ENCODE measurements at places on chromosomes 2 and 18. TPM values are rescaled to one million over a fixed set of nuclear protein-coding genes. Genes with fewer than 3 reads are reported as not detected.

ANO7 gene
- total RNA-seq: 0.63 TPM

SLC39A6 gene
- 80.1 TPM for total RNA-seq

ANKRD53 gene
- 1.7 TPM for total RNA-seq

REEP1 gene
- total RNA-seq: not detected

SUMO1 gene
- total RNA-seq: 82.4 TPM

PARD3B gene
- total RNA-seq: 17.0 TPM

ALPP gene
- not detected for total RNA-seq

AGAP1 gene
- 8.1 TPM for total RNA-seq

IGFBP5 gene
- total RNA-seq: 213 TPM

HOXD12 gene
- not detected for total RNA-seq

LBH gene
- total RNA-seq: 50.3 TPM

ACKR3 gene
- total RNA-seq: 3.2 TPM

NEB gene
- under 0.01 TPM for total RNA-seq

CHST9 gene
- not detected for total RNA-seq

NEU4 gene
- 0.17 TPM for total RNA-seq

OXER1 gene
- under 0.01 TPM for total RNA-seq

GPBAR1 gene
- not detected for total RNA-seq

MPV17 gene
- 73.6 TPM for total RNA-seq

LIPG gene
- 0.17 TPM for total RNA-seq

CTAGE1 gene
- total RNA-seq: not detected

SH3BP4 gene
- total RNA-seq: 21.6 TPM

IL36A gene
- not detected for total RNA-seq

ICOS gene
- not detected for total RNA-seq

COMMD1 gene
- total RNA-seq: 42.4 TPM

CENPA gene
- 1.6 TPM for total RNA-seq

WDR35 gene
- 13.9 TPM for total RNA-seq

PSMD14 gene
- total RNA-seq: 52.3 TPM

VSNL1 gene
- 0.47 TPM for total RNA-seq

GAREM1 gene
- 3.3 TPM for total RNA-seq

OTOF gene
- under 0.01 TPM for total RNA-seq

PDCD1 gene
- total RNA-seq: not detected

ALLC gene
- not detected for total RNA-seq

RAB1A gene
- 85.0 TPM for total RNA-seq

DSG3 gene
- total RNA-seq: 0.16 TPM

CRYGD gene
- not detected for total RNA-seq

IL1F10 gene
- total RNA-seq: not detected

GALM gene
- 40.5 TPM for total RNA-seq

DBI gene
- 116 TPM for total RNA-seq
